Activated naive CD4-positive, alpha-beta T cell treated with anti-CD3 and anti-CD28 coated beads, Interleukin-2, amount 10 ng/mL, durations not matched to agents 7 days and 5 days (primary cell): ENCODE measurements at places on chromosomes 13 and 19.
A peak's percentile ranks its signal among the peaks of the same experiment; 100 is the strongest.

DNA sequence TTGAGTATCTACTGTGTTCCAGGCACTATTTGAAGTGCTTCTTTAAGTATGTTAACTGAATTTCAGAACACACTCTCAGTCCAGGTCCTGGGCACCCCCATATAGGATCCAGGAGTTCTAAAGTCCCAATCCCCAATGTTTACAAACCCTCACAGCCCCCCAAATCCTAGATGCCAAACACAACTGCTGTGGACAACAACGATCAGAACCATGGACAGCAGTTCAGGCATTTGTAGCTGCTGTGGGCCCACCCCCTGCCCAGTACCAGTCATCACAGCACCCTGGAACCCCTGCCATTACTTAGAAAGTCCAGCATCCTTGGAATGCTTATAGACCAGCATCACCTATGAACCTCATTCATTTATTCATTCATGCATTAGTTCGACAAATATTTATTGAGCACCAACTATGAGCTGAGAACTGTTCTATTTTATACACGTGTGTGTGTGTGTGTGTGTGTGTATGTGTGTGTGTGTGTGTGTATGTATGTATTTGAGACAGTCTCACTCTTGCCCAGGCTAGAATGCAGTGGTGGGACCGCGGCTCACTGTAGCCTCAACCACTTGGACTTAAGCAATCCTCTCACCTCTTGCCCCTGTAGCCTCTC, 19.3 kb upstream of the SDHAF1 start:
- H3K27ac ChIP-seq: no peak overlapping the region
- peak; percentile 59 for DNase-seq
- peaks cover 18% of the 10 kb centered on the region for H3K27me3 ChIP-seq
- no peaks in the 10 kb centered on the region for H3K36me3 ChIP-seq
- H3K4me3 ChIP-seq: no peak overlapping the region

DNA sequence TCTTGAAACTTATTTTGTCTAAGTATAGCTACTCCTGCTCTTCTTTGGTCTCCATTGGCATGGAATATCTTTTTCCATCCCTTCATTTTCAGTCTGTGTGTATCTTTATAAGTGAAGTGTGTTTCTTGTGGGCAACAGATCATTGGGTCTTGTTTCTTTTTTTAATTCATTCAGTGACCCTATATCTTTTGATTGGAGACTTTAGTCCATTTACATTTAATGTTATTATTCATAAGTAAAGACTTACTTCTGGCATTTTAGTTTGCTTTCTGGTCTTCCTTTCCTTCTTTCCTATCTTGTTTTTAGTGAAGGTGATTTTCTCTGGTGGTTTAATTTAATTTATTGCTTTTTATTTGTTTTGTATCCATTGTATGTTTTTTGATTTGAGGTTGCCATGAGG, 19.8 kb downstream of the CD70 start:
- H3K27ac ChIP-seq: no peak overlapping the region
- DNase-seq: no peak

GRCh38 chr13:110562036-110562597, 595 bp upstream of the RAB20 start:
- H3K4me3 ChIP-seq: peak overlapping the region; percentile 89
- H3K27ac ChIP-seq: peak overlapping the region; percentile 85
- peaks cover 54% of the 10 kb centered on the region for H3K27me3 ChIP-seq
- peaks cover 42% of the 10 kb centered on the region for H3K4me1 ChIP-seq

DNA sequence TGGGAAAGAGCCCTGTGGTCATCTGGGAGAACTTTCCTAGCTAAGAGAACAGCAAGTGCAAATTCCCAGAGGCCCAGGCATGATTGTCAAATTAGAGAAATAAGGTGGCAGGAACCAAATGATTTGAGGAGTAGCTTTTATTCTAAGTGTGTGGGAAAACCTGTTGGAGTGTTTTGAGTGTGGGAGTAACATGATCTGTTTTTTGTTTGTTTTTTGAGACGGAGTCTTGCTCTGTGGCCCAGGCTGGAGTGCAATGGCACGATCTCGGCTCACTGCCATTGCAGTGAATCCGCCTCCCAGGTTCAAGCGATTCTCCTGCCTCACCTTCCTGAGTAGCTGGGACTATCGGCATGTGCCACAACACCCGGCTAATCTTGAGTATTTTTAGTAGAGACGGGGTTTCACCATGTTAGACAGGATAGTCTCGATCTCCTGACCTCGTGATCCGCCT, 2.4 kb downstream of the SAE1 start:
- H3K4me3 ChIP-seq: peak overlapping the region; percentile 98
- peaks cover 45% of the 10 kb centered on the region for H3K36me3 ChIP-seq
- H3K4me1 ChIP-seq: peaks cover 62% of the 10 kb centered on the region
- H3K27me3 ChIP-seq: peaks cover 7% of the 10 kb centered on the region

DNA sequence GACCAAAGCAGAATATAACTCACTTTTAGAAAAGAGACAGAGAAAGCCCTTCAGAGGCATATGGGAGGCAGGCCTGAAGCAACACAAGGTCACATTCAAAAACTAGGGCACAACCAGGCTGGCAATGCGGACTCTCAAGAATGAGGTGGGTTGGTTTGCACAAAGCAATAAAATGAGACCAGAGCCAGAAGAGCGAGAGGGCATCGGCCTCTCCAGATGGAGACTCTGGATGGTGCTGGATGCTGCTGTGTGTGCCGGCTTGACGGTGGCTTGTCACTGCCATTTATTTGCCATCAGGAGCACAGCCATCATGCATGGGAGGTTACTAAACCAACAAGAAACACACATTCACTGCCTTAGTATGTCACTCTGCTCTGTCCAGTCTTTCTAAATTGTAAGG, 649.4 kb downstream of the DIAPH3 start:
- DNase-seq: no peak
- H3K36me3 ChIP-seq: no peaks in the 10 kb centered on the region
- H3K27me3 ChIP-seq: no peaks in the 10 kb centered on the region
- no peak overlapping the region for H3K27ac ChIP-seq

GRCh38 chr19:1811472-1811894, 593 bp downstream of the ATP8B3 start:
- peaks cover 5% of the 10 kb centered on the region for H3K27me3 ChIP-seq
- peak overlapping the region; percentile 91 for H3K4me3 ChIP-seq
- peak; percentile 50 for DNase-seq
- peaks cover 6% of the 10 kb centered on the region for H3K36me3 ChIP-seq

DNA sequence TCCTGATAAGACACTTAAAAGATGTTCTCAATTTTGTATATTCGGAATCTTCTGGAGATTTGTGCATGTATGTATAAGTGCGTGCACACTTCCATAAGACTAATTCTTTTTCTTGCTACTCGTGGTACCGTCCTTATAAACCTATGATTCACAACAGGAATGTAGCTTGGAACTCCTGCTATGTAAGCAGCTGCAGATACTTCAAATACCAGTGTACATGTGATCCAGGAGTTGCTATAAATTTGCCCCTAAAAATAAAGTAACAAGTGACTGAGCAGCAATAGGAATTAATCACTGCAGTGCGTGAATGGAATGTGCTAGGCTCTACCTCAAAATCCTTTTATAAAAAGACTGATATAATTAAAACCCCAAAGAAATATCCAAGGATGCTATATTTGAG, 214.9 kb downstream of the KLF5 start:
- H3K4me1 ChIP-seq: peaks cover 52% of the 10 kb centered on the region
- H3K4me3 ChIP-seq: no peak overlapping the region
- DNase-seq: no peak
- H3K36me3 ChIP-seq: peaks cover 19% of the 10 kb centered on the region

DNA sequence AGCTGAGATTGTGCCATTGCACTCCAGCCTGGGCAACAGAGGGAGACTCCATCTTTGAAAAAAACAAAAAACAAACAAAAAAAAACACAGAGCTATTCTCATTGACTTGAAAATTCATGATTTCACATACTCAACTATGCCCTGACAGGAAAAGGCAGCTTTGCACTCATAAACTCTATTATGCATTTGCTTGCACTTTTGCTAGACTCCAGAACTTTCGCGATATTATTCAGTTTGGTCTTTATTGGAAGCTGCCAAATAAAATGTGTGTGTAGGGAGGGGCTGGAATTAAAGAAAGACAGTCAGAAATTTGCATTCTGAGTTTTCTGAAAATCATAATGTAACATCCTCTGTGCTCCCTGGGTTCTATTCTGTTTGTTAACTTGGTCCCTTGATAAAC, 635.1 kb upstream of the KLF12 start:
- H3K27me3 ChIP-seq: no peaks in the 10 kb centered on the region
- DNase-seq: no peak
- H3K4me1 ChIP-seq: no peaks in the 10 kb centered on the region
- H3K27ac ChIP-seq: no peak overlapping the region
- no peaks in the 10 kb centered on the region for H3K36me3 ChIP-seq
- no peak overlapping the region for H3K4me3 ChIP-seq

GRCh38 chr13:85690368-85690767, 108.9 kb downstream of the SLITRK6 start:
- no peaks in the 10 kb centered on the region for H3K36me3 ChIP-seq
- no peak for DNase-seq
- no peaks in the 10 kb centered on the region for H3K27me3 ChIP-seq
- no peaks in the 10 kb centered on the region for H3K4me1 ChIP-seq

- peaks cover 14% of the 10 kb centered on the region for H3K4me1 ChIP-seq
- H3K27ac ChIP-seq: peak overlapping the region; percentile 72
- no peaks in the 10 kb centered on the region for H3K36me3 ChIP-seq
- peak overlapping the region; percentile 6 for H3K4me3 ChIP-seq
- peaks cover 57% of the 10 kb centered on the region for H3K27me3 ChIP-seq
These were observed 3.4 kb downstream of the C3 start for GRCh38 chr19:6717036-6717435.

GRCh38 chr13:22647156-22647850, 533.5 kb upstream of the SGCG start:
- H3K27ac ChIP-seq: no peak overlapping the region
- no peaks in the 10 kb centered on the region for H3K36me3 ChIP-seq
- no peak overlapping the region for H3K4me3 ChIP-seq

GRCh38 chr19:51111606-51112005, 3.4 kb upstream of the CTU1 start:
- no peak overlapping the region for H3K4me3 ChIP-seq
- H3K27me3 ChIP-seq: no peaks in the 10 kb centered on the region
- no peak overlapping the region for H3K27ac ChIP-seq
- peaks cover 54% of the 10 kb centered on the region for H3K4me1 ChIP-seq

DNA sequence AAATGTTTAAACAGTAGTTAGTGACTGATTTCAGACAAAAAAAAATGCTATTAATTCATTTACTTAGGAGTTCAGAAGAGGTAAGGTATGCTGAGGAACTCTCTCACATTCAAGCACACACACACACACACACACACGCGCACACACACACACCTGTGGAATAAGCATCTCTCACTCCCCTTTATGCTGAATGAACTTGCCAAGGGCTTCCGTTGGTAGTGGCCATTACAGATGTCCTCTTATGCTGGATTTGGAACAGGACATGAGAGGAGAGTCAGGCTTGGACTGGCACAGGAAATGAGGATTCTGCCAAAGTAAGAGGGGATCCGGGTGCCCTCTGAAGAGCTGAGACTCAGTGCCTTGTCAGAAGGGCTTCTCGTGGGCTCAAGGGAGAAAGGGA, 463.4 kb upstream of the MIR17HG start:
- no peak overlapping the region for H3K4me3 ChIP-seq
- no peaks in the 10 kb centered on the region for H3K27me3 ChIP-seq
- no peaks in the 10 kb centered on the region for H3K4me1 ChIP-seq
- DNase-seq: no peak
- H3K27ac ChIP-seq: no peak overlapping the region

- peaks cover 87% of the 10 kb centered on the region for H3K27me3 ChIP-seq
- no peak for DNase-seq
- peaks cover 49% of the 10 kb centered on the region for H3K4me1 ChIP-seq
- no peak overlapping the region for H3K27ac ChIP-seq
- peaks cover 2% of the 10 kb centered on the region for H3K36me3 ChIP-seq
These were observed 5.3 kb downstream of the F2RL3 start for GRCh38 chr19:16894080-16894479.

GRCh38 chr19:44646049-44646416, 2.3 kb downstream of the PVR start:
- H3K27me3 ChIP-seq: peaks cover 34% of the 10 kb centered on the region
- H3K4me3 ChIP-seq: no peak overlapping the region
- H3K4me1 ChIP-seq: peaks cover 3% of the 10 kb centered on the region
- H3K27ac ChIP-seq: no peak overlapping the region

- no peak overlapping the region for H3K4me3 ChIP-seq
- no peak for DNase-seq
- no peak overlapping the region for H3K27ac ChIP-seq
These were observed 6.3 kb upstream of the PNMA8C start for GRCh38 chr19:46435009-46435408.
